CD4-positive, alpha-beta T cell treated with Interleukin-1 beta for 1 hour (primary cell): ENCODE measurements at places on chromosomes 5 and 9.

GRCh38 chr5:159120446-159120845 is 20.7 kb upstream of the EBF1 start:
- DNase-seq = peak; percentile 54

DNA sequence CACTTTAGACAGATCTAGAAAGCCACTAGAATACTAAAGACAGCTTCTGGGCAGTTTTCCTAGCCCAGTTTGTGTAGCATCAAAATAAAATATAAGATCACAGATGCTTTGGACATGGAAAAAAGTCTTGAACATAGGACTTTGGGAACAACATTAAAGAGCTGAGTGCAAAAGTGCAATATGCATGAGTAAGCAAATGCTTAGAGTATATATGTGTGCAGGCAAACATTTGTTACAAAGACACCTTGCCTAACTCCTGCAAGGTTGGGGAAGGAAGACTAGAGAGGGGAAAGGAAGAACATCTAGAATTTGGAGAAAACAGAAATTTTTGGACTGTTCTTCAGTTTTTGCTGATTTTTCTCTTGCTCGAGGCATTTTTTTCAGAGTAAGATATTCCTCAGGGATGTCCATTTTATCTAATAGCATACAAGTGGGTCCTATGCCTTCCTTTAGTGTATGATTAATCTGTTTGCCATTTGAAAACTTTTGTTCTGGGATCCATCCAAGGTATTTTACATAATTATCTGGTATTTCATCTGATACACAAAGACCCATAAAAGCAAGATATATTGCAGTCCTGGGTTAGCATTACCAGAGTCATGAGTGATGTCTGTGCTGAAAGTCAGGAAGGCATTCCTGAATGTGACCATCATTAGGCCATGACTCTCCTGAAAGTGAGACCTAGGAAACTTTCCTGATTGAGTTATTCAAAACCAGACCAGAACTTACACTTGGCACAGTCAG is 142.0 kb upstream of the RGMB start:
- DNase-seq = no peak

DNA sequence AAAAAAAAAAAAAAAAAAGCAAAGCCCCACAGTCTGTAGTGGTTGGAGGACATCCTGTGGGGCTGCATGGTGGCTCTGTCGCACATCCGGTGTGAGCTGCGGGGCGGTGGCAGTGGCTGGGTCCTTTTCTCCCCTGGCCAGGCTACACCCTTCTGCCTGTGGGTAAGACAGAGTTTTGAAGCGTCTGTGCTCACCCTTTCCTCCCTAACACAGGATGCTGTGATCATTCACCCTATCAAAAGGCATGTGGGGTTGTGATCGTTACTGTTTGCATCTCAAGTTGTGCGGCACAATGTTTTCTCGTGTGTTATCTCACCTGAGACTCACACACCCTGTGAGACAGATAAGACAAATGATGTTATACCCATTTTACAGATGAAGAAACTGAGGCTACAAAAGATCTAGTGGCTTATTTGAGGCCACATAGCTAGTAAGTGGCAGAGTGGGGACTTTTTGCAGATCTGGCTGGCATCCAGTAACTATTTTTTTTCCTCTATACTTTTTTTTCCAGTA is 17.5 kb downstream of the IRF1 start:
- peak; percentile 93 for DNase-seq

DNA sequence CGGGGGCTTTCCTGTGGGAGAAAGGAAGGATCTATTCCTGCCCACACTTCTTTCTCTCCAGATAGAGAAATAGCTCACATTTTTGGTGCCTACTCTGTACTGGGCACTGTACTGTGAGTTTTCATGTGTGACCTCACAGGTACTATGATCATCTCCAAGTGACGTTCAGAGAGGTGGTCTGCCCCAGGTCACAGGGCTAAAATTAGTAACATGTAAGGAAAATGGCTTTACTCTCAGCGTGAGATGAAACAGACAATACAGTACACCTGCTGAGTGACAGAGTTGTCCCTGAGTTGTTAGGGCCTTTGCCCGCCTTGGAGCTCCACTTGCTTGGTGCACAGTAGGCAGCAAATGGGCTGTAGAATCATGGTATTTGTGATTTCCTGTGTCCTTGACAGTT is 306.1 kb upstream of the DMRT1 start:
- DNase-seq = no peak

DNA sequence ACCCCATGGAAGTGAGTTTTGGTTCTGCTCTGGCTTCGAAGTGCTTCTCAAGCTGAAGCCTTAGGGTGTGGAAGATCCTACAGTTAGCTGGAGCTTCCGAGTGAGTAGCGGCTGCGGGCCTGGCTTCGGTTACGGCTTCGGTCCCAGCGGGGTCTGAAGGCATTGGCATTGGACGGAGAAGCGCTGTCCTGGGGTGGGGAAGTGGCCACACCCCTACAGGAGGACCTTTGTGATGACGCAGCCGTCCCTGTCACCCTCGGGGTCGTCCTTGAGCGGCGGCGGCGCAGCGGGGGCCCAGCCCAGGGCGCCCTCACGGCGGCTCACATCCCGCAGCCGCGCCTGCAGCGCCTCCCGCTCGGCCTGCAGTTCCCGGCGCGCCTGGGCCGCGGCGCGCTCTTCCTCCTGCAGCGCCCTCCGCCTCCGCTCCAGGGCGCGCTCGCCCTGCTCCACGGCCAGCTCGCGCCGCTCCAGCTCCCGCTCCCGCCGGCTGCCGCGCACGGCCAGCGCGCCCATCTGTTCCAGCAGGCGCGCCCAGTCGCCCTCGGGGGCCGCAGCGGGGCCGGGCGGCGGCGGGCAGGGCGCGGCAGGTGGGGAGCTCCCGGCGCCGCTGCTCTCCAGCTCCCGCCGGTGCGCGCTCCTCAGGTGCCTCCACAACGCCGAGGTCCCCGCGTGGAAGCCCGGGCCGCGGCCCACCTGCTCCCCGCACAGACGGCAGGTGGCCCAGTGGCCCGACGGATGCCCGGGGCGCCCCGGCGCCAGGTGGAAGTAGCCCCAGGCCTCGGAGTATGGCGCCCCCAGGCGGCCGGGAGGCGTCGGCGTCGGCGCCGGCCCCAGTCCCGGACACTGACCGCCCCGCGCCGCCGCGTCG is 9.9 kb downstream of the ZBED3 start:
- peak; percentile 60 for DNase-seq

GRCh38 chr5:54883374-54884194 is 101.8 kb downstream of the ESM1 start:
- DNase-seq = no peak

DNA sequence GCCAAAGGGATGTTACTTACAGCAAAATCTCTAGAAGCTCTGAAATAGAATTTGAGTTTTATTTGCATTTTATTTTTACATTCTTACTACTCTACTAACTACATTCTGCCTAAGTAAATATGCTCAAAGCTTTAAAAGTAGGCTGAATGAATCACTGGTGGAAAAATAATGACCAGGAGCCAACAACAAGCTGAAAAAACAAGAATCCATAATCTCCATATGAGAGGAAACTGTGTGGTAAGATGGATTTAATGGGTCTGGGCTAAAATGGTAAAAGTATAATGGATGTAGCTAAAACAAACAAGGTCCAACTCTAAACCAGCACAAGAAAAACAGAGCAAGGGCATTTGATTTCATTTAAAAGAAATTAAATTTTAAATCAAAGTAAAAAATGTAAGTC is 525.8 kb upstream of the FTMT start:
- DNase-seq = no peak

DNA sequence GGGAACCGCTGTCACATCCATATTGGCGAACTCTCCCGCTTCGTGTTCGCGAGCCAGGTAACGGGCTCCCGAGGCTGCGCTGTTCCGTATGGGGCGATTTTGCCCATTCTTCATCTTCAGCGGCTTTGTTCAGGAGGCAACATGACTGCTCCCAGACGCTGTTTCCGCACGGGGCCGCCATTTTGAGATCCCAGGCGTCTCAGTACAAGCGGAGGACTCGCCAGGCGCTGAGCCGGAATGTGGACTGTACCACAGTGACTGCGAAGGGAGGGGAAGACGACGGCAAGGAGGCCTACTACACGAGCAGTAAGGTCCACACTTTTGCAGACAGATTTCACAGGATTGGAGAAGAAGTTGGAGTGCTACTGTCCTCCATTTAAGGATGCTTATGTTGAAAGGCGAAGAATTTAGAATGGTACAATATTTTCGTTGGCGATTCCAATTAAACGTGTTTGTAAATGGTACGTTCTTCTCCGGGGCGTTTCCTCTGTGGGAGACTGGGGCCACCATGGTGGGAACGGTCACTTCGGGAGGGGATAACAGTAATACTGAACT is 41.6 kb upstream of the ZNF300 start:
- DNase-seq = no peak

GRCh38 chr5:154325566-154325965 is 120.2 kb upstream of the SAP30L start:
- no peak for DNase-seq

- DNase-seq = no peak
Observed at GRCh38 chr5:176770431-176770830, 39.9 kb upstream of the UNC5A start.

DNA sequence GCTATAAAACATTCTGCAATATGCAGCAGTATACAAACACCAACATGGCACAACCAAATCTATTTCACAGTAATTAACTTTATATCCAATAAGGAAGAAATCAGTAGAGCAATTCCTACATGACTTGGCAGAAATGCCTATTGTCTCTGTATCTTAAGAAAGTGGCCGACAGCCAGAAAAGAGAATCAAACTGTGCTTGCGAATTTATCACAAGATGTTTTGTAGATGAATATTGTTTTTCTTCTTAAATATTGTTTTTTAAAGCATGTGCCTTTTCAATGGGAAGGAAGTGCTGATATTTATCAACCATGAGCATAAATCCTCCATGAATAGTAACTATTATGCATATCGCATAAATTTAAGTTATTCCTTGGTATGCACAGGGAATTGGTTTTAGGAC is 501.7 kb upstream of the DMAC1 start:
- no peak for DNase-seq

DNA sequence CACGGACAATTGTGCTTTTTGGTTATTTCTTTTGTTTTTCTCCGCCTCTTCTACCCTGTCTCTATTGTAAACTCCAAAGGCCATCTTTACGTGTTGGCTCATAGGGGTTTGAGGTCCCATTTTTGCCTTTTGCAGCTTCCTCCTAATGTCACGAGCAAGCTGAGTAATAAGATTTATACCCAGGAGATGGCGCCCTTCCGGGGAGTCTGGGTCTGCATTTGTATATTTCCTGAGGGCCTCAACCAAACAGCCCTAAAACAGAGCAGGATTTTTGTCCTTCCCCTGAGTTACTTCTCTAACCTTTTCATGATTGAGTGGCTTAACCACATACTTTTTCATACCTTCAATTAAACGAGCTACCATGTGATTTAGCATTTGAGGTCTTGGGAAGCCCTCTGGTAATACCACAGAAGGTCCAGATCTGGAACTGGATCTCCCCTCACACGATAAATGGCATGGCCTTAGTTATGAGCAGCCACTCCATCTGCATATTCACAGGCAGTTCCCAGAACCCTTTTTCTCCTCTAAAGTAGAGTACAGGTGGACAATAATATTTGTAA is 11.2 kb upstream of the CFAP95 start:
- DNase-seq = peak; percentile 37

- DNase-seq = no peak
Observed at GRCh38 chr5:30764704-30765103, 428.8 kb upstream of the CDH6 start.

DNA sequence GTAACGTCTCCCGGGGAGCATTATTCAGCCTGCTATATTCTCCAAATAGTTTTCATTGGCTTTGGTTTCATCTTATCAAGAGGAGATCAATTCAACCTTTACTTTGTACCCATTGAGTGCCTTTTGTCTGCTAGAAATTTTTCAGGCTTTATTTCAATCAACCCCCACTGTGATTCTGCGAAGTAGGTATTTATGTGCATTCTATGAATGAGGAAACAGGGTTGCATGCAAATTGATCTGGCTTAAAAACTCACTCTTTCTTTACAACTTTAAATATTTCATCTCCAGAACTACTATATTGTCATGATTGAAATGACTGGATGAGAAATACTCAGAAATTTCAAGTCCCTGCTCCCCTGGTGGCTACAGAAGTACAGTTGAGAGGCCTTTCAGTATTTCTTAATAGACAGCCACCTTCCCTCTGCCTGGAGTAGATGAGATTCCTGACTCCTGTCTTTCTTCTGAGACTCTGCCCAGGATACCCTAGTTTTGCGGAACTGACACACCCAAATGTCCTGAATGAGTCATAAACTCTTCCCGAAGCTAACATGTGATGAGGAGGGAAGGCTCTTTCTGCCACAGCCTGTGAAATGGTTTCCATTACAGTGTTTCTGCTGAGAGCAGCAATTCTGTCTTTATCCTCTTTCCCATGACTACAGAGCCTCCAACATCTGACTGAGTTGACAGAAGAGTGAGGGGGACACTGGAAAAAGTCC is 52.6 kb upstream of the TNC start:
- DNase-seq = no peak

DNA sequence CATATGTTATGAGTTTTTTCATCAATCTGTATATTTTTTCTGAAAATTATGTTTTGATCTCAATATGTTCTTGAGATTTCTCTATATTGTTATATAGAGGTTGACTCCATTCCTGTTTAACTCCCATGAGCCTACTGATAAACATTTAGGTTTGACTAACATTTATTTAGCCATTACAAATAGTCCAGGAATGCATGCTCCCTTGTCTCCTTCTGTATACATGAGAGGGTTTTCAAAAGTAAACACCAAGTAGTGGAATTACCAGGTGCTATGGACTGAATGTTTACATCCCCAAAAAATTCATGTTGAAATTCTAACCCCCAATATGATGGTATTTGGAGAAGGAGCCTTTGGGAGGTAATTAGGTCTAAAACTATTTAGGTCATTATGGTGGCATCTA is 3.5 kb upstream of the OR5C1 start:
- DNase-seq = no peak

GRCh38 chr9:121317737-121318630 is 50.0 kb downstream of the GSN start:
- no peak for DNase-seq

GRCh38 chr9:26012797-26013196 is 334.6 kb upstream of the TUSC1 start:
- no peak for DNase-seq

GRCh38 chr9:77092536-77092935 is 73.1 kb downstream of the FOXB2 start:
- no peak for DNase-seq

DNA sequence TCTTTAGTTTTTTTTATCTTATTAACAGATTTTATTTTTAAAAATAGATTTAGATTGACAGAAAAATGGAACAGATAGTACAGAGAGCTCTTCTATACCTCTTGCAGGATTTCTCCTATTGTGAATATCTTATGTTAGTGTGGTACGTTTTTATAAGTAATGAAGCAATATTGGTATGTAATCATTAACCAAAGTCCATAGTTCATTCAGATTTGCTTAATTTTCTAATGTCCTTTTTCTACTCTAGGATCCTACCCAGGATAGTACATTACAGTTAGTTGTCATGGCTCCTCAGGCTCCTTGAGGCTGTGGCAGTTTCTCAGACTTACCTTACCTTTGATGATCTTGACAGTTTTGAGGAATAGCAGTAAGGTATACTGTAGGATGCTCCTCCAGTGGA is 30.4 kb downstream of the PPP2R2B start:
- no peak for DNase-seq

- no peak for DNase-seq
Observed at GRCh38 chr5:158287643-158288271, 428.8 kb upstream of the CLINT1 start.
